ENCODE measurements at places on chromosomes 7 and 10. TPM values are rescaled to one million over a fixed set of nuclear protein-coding genes. Genes with fewer than 3 reads are reported as not detected.
A peak's percentile ranks its signal among the peaks of the same experiment; 100 is the strongest.

NRAP gene
- total RNA-seq, result not detected

LOXL4 gene
- total RNA-seq, result 24.9 TPM

- DNase-seq, result peak; percentile 62
These were observed 40.5 kb downstream of the PRSS2 start for GRCh38 chr7:142811154-142811737.

DNA sequence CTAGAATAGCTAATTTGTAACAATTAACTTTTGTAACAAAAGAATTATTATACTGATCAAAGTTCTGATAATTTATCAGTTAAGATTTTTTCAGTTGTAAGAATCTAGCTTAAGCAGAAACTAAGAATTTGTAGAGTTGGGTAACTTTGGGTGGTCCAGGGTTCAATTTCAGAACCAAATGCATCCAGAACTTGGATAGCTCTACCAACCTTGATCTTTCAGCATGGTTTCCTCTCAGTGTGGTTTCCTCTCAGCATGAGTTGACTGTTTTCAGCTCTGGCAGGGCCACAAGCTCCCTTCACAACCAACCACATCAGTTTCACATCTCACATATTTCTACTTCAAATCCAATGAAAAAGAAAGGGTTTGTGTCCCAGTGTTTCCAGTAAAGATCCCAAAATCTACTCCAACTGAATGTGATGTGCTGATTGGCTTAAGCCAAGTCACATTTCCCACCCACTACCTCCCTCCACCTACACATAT, 3.3 kb upstream of the FAS start:
- no peak for DNase-seq

DNA sequence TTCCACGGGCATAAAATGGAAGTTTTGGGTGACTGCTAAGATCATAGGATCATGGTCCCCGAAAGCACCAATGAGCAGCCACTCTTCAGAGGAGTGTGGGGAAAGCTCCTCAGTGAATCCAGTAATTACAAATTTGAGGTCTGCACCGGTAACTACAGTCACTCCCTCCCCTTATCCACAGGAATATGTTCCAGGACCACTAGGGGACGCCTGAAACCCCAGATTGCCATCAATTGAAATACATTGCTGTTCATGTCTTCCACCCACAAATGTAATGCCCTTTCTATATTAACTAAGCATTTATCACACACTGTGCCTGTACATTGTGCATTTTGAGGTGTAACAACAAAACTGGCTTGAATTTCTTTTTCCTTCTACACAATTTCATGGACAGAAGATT, 447.9 kb upstream of the PFKP start:
- peak; percentile 26 for DNase-seq

- no peak for DNase-seq
These were observed 11.0 kb downstream of the AS3MT start for GRCh38 chr10:102880256-102880655.

GRCh38 chr7:482521-483083, 37.0 kb downstream of the PDGFA start:
- no peak for DNase-seq

Measured in A172 (cell line).